ENCODE measurements at places on chromosomes 13 and 19. TPM values are rescaled to one million over a fixed set of nuclear protein-coding genes. Genes with fewer than 3 reads are reported as not detected.

COMP gene
- total RNA-seq = not detected

CYP4F11 gene
- total RNA-seq = not detected

DNA sequence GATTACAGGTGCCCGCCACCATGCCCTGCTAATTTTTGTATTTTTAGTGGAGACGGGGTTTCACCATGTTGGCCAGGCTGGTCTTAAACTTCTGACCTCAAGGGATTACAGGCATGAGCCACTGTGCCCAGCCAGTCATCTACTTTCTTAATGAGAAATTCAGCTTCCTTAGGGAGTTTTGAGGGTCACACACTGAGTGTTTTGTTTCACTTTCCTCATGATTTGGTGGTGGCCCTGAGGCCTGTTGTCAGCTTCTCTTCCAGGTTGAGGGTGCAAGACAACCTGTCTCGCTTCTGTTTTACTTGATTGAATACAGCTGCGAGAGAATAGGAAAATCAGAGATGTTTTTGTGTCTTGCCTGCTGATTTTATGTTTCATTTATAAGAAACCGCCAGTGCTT, 9.9 kb downstream of the FRY start:
- no peaks in the 10 kb centered on the region for H3K36me3 ChIP-seq
- H3K4me3 ChIP-seq = no peak overlapping the region
- no peak overlapping the region for H3K27ac ChIP-seq
- no peaks in the 10 kb centered on the region for H3K4me1 ChIP-seq

DNA sequence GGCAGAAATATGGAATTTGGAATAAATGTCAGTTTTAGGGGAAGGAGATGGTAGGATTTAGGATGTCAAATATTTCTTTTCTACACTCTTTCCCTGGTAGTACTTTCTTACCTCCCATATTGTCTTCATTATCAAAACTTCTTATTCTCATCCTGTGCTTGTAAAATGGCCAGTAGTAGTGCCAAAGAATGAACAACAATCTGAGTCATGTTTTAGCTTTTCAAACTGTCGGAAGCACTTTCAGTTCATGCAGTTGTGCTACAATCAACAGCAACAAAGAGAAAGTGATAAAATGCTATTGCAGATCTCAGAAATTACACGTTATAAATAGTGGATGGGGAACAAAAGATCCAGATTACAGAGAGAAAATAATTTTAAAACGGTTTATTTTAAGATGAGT, 193.7 kb upstream of the RXFP2 start:
- no peak overlapping the region for H3K4me3 ChIP-seq
- no peaks in the 10 kb centered on the region for H3K36me3 ChIP-seq
- H3K4me1 ChIP-seq = no peaks in the 10 kb centered on the region
- no peaks in the 10 kb centered on the region for H3K27me3 ChIP-seq
- no peak overlapping the region for H3K27ac ChIP-seq

DNA sequence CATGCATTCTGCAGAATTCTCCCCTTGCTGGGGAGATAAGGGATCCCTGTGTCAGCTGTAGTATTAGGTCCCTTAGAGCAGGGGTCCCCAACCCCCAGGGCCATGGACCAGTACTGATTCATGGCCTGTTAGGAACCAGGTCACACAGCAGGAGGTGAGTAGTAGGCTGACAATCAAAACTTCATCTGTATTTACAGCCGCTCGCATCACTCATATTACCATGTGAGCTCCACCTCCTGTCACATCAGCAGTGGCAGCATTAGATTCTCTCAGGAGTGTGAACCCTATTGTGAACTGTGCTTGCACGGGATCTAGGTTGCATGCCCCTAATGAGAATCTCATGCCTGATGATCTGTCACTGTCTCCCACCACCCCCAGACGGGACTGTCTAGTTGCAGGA, 37.9 kb downstream of the CPAMD8 start:
- H3K27ac ChIP-seq = no peak overlapping the region
- H3K27me3 ChIP-seq = no peaks in the 10 kb centered on the region
- no peak overlapping the region for H3K4me3 ChIP-seq
- H3K4me1 ChIP-seq = no peaks in the 10 kb centered on the region
- H3K36me3 ChIP-seq = no peaks in the 10 kb centered on the region
